ENCODE measurements at places on chromosomes 1 and 21.
A peak's percentile ranks its signal among the peaks of the same experiment; 100 is the strongest.

- DNase-seq: no peak
Measured at GRCh38 chr21:36700971-36701755, 2.2 kb downstream of the SIM2 start.

GRCh38 chr1:176460544-176461336 is 2.2 kb upstream of the PAPPA2 start:
- no peak for DNase-seq

DNA sequence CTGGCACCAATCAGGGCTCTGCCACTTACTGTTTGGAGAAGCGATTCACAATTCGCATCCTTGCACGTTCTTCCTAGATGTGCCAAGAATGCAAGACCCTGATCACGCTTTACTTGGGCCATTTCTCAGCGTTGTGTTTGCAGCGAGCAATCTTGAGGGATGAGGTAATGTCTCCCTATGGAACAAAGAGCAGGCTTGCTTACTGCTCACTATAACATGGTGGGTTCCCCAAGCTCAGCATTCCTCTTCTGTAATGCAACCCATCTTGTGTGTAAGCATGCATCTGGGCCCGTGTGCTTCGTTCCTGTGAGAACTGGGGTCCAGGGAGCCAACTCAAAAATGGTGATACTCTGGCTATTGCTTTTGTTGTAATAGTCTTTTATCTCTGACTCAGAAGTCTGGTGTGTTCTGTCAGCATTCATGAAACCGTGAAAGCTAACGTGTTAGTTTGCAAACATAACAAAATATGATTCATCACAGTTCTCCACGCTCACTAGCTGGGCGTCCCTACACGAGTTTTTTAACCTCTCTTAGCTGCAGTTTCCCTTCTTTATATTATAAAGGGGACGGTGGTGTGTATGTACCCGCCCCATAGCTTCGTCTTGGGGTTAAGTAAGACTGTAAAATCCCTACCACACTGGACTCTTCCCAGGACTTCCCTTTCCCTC is 33.3 kb downstream of the DNTTIP2 start:
- DNase-seq: peak; percentile 90

GRCh38 chr1:91881280-91881679 is 4.7 kb downstream of the TGFBR3 start:
- no peak for DNase-seq

GRCh38 chr1:48216941-48217340 is 5.6 kb upstream of the SLC5A9 start:
- no peak for DNase-seq

DNA sequence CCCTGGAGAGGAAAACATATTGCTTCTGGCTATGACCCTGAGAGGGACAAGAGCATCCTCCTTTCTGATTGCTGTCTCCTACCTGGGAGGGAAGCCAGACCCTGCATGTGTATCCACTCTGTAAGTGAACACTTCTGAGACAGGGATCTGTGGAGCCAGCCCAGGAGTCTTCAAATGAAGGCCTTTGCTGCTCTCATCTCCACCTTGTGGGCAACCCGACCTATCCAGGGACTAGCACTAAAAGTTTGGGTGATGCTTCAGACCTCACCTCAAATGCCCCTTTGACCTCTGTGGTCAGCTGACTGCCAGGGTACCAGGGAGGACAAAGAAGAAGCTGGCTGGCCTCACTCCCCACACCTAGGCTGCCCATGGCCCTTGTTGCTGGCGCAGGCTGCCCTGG is 64.7 kb downstream of the KCND3 start:
- DNase-seq: no peak

DNA sequence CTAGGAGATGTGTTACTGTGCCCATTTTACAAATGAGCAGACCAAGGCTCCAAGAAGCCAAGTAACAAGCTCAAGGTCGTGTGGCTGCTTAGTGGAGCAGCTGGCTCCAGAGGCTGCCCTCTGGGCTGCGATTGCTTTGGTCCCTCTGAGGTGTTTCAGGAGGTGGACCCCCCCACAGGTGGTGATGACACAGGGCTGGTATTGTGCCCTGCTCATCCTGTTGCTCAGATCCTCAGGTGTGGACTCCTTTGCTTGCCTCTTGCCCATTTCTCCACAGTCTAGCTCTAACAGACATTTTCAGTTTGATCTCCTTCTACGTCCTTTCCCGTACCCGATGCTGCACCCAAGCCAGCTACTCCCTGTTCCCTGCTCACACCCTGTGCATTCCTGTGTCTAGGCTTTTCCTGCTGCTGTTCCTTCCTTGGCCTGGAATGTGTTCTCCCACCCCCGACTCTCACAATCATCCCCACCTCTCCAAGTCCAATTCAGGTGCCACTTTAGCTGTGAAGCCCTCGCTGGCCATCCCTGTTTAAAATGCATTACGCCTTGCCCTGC is 28.1 kb upstream of the GRHL3 start:
- no peak for DNase-seq

Measured in ELR (cell line).